ENCODE measurements at places on chromosomes 13 and 19.

GRCh38 chr13:104320446-104320845 lies 1254.2 kb upstream of the SLC10A2 start:
- no peak for DNase-seq

DNA sequence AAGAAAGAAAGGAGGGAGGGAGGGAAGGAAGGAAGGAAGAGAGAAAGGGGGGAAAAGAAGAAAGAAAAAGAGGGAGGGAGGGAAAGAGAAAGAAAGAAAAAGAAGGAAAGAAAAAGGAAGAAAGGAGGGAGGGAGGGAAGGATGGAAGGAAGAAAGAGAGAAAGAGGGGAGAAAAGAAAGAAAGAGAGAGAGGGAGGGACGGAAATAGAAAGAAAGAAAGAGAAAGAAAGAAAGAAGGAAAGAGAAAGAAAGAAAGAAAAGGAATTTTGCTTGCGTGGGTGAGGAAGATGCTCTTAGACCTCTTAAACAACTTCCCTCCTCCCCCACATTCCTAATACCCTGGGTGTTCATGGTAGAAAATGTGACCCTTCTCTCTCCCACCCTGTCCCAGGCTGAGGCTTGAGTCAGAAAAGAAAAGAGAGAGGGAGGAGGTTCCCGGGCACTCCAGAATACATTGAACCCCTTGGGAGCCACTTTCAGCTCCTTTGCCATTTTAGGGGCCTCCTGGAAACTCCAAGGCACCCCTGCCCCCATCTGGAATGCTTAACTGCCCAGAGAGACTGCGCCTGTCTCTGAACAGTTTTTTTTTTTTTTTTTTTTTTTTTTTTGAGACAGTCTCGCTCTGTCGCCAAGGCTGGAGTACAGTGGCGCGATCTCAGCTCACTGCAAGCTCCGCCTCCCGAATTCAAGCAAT lies 9.2 kb upstream of the KANK3 start:
- no peak for DNase-seq

- DNase-seq: no peak
Measured at GRCh38 chr19:16274447-16274846, 50.2 kb upstream of the KLF2 start.

GRCh38 chr13:24050796-24051715 lies 109.5 kb upstream of the SPATA13 start:
- no peak for DNase-seq

- no peak for DNase-seq
Measured at GRCh38 chr13:112697756-112698655, 8.2 kb downstream of the ATP11A start.

DNA sequence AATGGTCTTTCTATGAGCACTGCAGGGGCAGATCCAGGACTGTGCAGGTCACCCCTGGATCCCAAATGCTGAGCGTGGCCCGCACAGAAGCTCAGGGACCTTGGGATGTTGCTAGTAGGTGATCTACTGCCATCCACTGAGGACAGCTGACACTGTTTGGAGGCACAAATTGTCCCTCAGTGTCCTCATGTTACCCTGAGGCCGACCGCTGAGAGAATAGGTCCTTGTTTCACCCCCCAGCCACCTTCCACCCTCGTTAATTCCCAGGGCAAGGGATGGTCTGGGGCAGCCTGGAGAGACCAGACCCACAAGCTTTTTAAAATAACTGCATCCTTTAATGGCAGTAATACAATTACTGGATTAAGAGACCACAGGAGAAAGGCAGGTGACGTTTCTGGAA lies 15.4 kb upstream of the TMEM160 start:
- DNase-seq: no peak

DNA sequence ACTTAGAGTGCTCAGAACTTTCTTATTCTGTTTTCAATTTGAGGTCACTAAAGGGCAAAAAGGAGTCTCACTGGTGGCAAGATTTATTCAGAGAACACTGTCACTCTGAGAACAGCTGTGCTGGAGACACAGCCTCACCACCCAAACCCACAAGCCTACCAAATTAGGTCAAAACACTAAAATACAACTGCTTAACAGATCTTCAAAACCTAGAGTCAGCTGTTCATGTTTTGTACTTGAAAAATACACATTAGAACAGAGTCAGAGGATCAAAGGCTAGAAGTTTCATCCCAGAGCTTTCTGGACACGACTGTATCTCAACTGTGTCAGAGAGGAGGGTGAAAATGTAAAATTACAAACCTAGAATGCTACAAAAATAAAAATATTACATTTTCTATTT lies 89.3 kb downstream of the MIPEP start:
- no peak for DNase-seq

DNA sequence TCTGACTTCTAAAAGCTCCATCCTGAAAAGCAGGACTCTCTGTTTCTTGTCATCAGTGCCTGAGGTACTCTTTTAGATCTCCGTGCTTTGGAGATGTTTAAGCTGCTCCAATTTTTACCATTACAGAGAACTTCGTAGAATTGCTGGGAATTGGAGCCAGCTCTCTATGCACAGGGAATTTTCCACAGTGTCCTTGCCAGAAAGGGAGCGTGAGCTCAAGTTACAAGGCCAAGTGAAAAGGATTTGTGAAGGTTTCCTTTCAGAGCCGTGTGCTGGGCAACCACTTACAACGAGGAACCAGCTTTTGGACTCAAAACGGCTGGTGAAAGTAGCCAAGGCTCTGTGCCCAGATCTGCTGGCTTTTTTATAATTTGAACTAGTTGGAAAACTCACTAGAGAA lies 82.6 kb downstream of the NUFIP1 start:
- no peak for DNase-seq

DNA sequence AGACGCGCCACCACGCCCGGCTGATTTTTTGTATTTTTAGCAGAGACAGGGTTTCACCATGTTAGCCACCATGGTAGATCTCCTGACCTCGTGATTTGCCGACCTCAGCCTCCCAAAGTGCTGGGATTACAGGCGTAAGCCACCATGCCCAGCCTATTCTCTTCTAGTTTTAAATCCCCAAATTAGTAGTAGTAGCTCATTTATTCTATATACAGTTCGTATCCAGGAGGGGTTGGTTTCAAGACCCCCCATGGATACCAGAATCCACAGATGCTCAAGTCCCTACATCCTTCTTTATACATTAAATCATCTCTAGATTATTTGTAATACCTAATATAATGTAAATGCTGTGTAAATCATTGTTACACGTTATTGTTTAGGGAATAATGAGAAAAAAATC lies 2.0 kb downstream of the ZNF568 start:
- DNase-seq: no peak

GRCh38 chr13:72728290-72728605 lies 525 bp downstream of the BORA start:
- no peak for DNase-seq

- no peak for DNase-seq
Measured at GRCh38 chr13:101473458-101473857, 21.0 kb downstream of the ITGBL1 start.

DNA sequence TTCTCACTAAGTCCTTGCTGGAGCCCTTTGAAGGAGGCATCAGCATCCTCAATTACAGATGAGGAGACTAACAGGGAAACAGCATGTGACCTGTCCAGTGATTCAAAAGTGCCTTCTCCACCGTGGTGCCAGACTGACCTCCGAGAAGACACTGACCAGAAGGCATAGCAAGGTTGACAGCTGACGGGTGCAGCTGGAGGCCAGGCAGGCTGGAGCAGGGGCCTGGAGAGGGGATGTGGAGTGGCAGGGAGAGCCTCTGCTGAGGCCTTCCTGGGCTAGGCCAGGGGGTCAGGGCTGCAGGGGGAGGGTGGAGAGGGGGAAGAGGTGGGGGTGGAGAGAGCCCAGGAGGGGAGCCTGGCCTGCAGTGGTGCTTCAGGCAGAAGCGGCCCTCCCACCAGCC lies 66.3 kb downstream of the KCTD15 start:
- DNase-seq: no peak

GRCh38 chr19:3046698-3047495 lies 15.4 kb downstream of the TLE5 start:
- DNase-seq: no peak

DNA sequence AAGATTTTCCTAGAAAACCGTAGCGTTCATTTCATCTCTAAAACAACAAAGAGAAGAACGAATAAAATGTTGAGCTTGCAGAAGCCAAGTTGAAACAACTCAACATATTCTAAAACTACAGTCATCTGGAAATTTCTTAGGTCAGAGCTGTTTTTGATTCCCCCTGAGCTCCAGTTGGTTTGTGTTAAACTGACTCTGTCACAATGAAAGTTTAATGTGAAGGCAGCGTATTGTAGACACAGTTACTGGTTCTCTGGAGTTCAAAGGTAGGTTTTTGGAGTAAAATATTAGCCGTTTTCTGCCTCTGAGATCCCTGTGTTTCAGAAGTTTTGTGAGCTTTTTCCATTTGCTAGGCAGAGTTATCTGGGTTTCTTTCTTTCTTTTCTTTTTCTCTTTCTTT lies 2.2 kb downstream of the ARHGEF7 start:
- no peak for DNase-seq

- DNase-seq: no peak
Measured at GRCh38 chr19:16139752-16140151, 3.7 kb upstream of the HSH2D start.

- no peak for DNase-seq
Measured at GRCh38 chr19:41694831-41695635, 7.0 kb upstream of the CEACAM7 start.

DNA sequence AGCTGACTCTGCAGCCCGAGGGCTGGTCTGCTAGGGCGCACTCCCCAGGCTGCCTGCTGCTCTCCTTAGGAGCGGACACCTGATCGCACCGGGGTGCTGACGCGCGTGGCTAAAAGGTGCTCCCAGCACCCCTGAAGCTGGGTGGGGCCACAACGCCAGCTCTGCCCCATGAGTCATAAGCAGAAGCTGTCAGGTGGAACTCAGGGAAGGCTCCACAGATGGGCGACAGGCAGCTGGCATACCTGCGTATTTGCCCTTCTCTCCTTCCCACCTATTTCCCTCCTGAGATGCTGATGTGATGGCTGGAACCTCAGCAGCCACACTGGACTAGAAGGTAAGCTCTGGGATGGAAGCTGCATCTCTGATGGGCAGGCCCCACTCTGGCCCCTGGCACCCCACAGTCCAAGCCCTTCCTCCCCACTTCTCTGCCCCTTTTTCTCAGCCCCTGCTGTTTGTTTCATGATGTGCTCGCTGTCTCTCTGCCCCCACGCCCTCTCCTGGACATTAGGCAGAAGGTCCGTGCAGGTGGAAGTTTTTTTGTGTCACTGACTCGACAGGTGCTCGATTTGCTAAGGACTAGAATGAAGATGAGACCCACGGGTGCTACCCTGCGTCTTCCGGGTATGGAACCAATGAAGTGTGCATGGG lies 30.3 kb upstream of the CACTIN start:
- DNase-seq: no peak

- DNase-seq: peak; percentile 84
Measured at GRCh38 chr19:5803752-5804515, 933 bp upstream of the NRTN start.

- no peak for DNase-seq
Measured at GRCh38 chr13:76523740-76524340, 362.4 kb downstream of the KCTD12 start.

DNA sequence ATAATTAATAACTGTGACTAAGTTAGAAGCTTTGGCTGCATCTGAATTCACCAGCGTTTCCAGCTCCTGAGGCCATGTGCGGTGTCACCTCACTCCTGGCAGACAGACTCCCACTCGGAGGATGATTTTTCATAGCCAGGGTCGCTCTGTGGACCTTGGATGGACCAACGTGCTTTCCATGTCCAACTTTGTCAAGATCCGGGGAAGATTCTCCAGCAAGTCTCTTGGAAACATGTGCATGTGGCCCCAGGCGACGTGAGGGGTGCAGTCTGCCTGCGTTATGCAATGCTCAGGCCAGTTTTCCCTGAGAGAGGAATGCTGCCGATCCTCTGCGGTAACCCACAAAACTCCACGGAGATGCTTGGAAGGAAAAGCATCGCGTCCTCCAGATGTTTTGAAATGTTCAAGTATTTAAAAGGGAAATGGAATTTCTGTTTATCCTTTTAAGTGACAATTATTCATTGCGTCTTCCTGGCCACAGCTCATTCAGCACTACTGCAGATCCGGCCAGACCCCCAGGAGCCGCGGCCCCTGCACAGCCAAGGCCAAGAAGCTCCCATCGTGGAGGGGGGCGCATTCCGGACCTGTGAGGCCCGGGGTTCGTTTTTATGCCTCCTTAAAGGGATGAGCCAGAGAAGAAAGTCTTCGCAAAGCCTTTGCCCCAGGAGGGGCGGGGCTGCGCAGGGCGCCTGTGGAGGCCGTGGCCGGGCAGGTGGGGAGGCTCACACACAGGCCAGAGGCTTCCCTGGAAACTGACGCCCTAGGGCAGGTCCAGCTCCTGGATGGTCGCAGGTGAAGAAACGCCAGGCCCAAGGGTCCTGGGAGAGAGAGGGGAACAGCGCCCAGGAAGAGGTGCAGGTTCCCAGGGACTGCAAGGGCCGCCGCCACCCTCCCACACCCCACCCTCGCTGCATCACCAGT lies 46.0 kb downstream of the C13orf46 start:
- no peak for DNase-seq

DNA sequence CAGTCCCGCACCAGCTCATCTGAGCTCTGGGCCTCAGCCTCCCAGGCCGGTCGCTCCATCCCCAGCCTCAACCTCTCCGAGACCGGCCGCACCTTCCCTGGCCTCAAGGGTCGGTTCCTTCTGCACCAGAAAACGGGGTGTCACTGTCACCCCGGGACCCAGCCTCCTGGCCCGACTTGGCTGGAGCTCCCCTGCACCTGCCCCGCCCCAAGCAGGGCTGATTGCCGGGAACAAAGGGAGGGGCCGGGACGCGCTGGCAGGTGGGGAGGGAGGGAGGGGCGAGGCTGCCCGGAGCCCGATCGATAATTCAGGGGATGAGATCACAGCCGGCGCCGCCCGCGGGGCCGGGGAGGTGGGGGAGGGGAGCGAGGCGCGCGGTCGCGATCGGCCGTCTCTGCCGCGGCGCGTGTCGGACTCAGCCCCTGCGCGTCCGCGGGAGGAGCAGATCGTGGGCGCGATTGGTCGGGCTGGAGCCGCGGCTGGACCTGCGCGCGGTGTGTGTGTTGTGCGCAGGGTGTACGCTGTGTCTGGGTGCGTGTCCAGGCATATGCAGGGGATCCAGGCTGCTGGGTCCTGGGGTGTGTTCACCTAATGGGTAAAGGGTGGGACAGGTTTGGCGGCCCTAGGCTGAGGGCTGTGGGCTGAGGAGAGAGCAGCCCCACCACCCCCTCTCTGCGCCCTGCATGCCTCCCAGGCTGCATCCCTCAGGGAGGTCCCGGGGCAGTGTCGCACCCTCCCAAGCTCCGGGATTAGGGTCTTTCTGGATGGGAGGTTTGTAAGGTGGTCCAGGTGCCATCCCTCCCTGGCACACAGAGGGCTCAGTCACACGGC lies 1.1 kb upstream of the SHC2 start:
- no peak for DNase-seq
